ENCODE measurements at places on chromosomes 7 and 10. TPM values are rescaled to one million over a fixed set of nuclear protein-coding genes. Genes with fewer than 3 reads are reported as not detected.

- H3K27me3 ChIP-seq: no peaks in the 10 kb centered on the region
- H3K27ac ChIP-seq: no peak overlapping the region
- no peak for DNase-seq
- no peaks in the 10 kb centered on the region for H3K4me1 ChIP-seq
- H3K4me3 ChIP-seq: no peak overlapping the region
- no peaks in the 10 kb centered on the region for H3K36me3 ChIP-seq
Measured at GRCh38 chr7:37541810-37542443, 93.3 kb upstream of the ELMO1 start.

- no peak overlapping the region for H3K27ac ChIP-seq
- no peak for DNase-seq
- H3K4me3 ChIP-seq: no peak overlapping the region
Measured at GRCh38 chr7:29139796-29140195, 6.5 kb downstream of the CPVL start.

GARS1 gene
- 68.4 TPM for total RNA-seq

- no peak for DNase-seq
- no peaks in the 10 kb centered on the region for H3K36me3 ChIP-seq
- H3K27ac ChIP-seq: no peak overlapping the region
- H3K4me3 ChIP-seq: no peak overlapping the region
- H3K4me1 ChIP-seq: peaks cover 2% of the 10 kb centered on the region
- peaks cover 6% of the 10 kb centered on the region for H3K27me3 ChIP-seq
Measured at GRCh38 chr10:100888957-100889356, 23.8 kb upstream of the SLF2 start.

DNA sequence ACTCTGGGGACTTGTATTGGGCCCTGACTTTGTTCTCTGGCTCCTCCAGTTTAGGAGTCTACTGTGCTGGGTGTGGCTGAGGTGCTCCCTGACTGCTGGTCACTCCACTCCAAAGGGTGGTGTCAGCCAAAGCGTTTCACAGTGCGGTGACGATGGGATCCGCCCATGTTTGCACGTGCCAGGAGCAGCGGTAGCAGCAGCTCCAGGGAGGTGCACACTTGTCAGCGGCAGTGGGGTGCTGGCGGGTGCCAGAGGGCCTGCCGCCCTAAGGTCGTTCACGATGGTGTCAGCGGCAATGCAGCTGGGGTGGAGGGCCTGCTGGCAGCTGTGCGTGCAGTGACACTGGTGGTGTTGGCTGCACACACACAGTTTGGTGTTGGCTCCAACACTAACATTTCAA, 268.5 kb upstream of the AKR1E2 start:
- H3K4me3 ChIP-seq: no peak overlapping the region
- no peak for DNase-seq
- no peaks in the 10 kb centered on the region for H3K36me3 ChIP-seq
- no peaks in the 10 kb centered on the region for H3K27me3 ChIP-seq
- no peak overlapping the region for H3K27ac ChIP-seq
- no peaks in the 10 kb centered on the region for H3K4me1 ChIP-seq

GRCh38 chr10:5591336-5591824, 66.6 kb downstream of the CALML3 start:
- no peaks in the 10 kb centered on the region for H3K4me1 ChIP-seq
- DNase-seq: peak; percentile 38
- no peaks in the 10 kb centered on the region for H3K36me3 ChIP-seq

DNA sequence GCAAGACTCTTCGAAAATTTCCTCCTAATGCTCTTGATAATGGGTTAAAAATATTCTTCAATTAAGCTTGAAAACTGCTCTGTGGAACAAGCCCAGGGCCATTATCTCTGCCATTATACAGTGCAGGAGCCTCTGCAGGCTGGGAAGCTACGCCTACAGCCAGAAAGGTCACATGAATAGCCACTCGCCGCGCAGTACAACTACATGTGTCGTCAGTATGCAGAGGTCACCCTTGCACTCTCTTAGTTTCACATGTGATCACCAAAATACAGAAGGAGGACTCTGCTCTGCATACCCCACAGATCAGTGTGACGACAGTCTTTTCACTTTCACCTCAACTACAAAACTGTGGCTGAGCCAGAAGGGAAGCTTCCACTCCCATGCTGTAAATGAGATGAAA, 141.8 kb upstream of the C1QL3 start:
- H3K4me3 ChIP-seq: no peak overlapping the region
- H3K27ac ChIP-seq: no peak overlapping the region
- no peaks in the 10 kb centered on the region for H3K4me1 ChIP-seq
- H3K27me3 ChIP-seq: no peaks in the 10 kb centered on the region

DNA sequence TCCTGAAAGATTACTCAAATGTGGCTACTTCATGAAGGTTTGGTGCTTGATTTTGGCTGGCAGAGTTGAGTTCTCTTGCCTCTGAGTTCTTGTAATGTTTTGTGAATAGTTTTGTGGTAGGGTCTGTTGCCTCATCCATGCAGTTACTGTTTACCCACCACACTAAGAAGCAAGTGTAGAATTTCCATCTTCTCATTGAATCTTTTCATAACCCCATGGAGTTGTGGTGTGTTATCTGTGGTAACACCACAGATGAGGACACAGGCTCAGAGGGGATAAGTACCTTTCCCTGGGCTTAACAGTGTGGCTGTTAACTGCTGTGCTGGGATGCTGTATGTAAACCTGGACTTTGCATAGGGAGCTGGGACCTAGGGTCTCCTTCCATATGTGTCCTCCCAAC, 186.3 kb downstream of the CAMK1D start:
- no peak overlapping the region for H3K27ac ChIP-seq
- H3K36me3 ChIP-seq: no peaks in the 10 kb centered on the region
- DNase-seq: no peak
- H3K4me1 ChIP-seq: no peaks in the 10 kb centered on the region

DNA sequence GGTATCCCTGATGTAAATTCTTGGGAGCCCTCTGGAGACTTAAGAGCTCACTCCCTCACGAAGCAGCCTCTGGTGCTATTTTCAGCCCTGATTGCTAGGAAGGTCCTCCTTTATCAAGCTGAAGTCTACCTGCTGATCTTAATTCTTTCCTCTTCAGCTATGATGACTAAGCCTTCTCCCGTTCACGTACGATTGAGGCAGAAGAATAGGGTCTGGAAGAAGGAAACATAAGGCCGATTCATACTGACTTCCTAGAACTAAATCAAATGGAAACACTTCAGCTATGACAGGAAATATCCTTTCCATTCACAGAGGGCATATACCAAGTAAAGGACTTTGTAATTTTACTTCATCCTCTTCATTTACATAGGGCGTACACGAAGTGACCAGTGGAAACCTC, 107.0 kb downstream of the CPXM2 start:
- no peak overlapping the region for H3K4me3 ChIP-seq
- no peaks in the 10 kb centered on the region for H3K4me1 ChIP-seq
- H3K36me3 ChIP-seq: no peaks in the 10 kb centered on the region
- no peak for DNase-seq

DNA sequence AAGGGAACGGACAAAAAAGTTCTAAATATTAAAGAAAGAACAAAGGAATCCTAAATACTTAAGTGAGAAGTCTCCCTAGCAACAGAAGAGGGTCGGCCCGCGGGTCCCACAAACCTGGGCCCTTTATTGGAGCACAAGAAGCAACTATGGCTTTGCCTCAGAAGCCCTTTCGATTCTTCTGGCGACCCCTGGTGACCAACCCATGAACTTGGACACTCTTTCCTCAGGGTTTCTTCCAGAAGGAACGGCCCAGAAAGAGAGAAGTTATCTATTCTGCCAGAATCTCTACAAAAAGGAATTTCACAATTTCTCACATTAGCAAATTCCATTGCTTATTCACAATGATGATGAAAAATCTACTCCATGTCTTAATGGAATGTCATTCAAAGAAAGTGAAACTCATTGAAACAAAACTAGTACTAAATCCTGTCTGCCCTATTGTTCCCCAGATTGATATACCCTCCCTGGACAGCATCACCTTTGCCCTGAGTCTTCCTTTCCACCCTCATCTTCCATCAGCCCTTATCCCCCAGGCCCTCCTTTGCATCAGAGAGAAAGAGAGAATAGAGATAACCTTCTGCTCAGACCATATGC, 43.7 kb downstream of the CPVL start:
- peaks cover 17% of the 10 kb centered on the region for H3K4me1 ChIP-seq
- no peak overlapping the region for H3K27ac ChIP-seq
- peak; percentile 68 for DNase-seq
- no peaks in the 10 kb centered on the region for H3K27me3 ChIP-seq
- no peak overlapping the region for H3K4me3 ChIP-seq

GRCh38 chr10:84224411-84225028, 824 bp downstream of the LRIT2 start:
- H3K27me3 ChIP-seq: peaks cover 17% of the 10 kb centered on the region
- H3K4me1 ChIP-seq: no peaks in the 10 kb centered on the region
- H3K27ac ChIP-seq: no peak overlapping the region
- no peak for DNase-seq
- H3K4me3 ChIP-seq: no peak overlapping the region

- H3K4me3 ChIP-seq: no peak overlapping the region
- no peaks in the 10 kb centered on the region for H3K27me3 ChIP-seq
- no peaks in the 10 kb centered on the region for H3K4me1 ChIP-seq
- no peaks in the 10 kb centered on the region for H3K36me3 ChIP-seq
Measured at GRCh38 chr7:99260395-99260794, 12.2 kb upstream of the MYH16 start.

DNA sequence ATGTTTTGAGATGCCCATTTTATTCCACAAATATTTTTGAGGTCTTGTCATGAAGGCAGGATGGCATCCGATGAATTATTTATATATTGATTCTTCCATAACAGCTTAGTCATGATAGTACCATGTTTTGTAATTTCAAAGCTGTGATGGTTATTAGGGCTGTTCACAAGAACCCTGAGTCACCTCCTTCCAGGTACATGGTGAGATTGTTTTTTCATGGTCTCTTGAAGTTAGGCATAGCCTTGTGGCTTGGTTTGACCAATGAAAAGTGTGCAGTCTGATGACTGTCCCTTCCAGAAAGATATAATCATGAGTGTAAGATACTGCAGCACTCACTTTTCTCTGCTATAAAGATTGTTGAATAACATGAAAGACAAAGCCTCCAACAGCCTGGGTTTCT, 274.8 kb downstream of the FGFR2 start:
- H3K27me3 ChIP-seq: no peaks in the 10 kb centered on the region
- no peaks in the 10 kb centered on the region for H3K36me3 ChIP-seq
- H3K4me1 ChIP-seq: no peaks in the 10 kb centered on the region
- no peak overlapping the region for H3K4me3 ChIP-seq
- H3K27ac ChIP-seq: no peak overlapping the region

HOXA3 gene
- total RNA-seq: 8.7 TPM

DNA sequence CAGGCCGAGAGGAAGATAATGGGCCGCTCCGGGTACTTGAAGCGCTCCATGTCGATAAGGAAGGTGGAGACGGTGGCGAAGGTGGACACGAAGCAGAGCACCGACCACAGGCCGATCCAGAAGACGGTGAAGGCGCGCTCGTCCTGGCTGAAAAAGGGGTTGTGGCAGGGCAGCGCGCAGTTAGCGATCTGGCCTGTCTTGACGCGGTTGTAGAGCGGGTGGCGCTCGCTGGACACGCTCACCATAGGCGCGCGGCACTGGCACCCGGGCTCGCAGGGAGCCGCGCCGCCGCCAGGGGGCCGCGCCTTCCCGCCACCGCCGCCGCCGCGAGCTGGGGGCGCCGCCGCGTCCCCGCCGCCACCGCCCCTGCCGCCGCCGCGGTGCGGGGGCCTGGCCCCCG, 1.6 kb downstream of the FZD8 start:
- H3K4me3 ChIP-seq: peak overlapping the region; percentile 56
- H3K27ac ChIP-seq: no peak overlapping the region
- H3K36me3 ChIP-seq: no peaks in the 10 kb centered on the region
- H3K4me1 ChIP-seq: peaks cover 19% of the 10 kb centered on the region
- DNase-seq: peak; percentile 87
- peaks cover 7% of the 10 kb centered on the region for H3K27me3 ChIP-seq

DNA sequence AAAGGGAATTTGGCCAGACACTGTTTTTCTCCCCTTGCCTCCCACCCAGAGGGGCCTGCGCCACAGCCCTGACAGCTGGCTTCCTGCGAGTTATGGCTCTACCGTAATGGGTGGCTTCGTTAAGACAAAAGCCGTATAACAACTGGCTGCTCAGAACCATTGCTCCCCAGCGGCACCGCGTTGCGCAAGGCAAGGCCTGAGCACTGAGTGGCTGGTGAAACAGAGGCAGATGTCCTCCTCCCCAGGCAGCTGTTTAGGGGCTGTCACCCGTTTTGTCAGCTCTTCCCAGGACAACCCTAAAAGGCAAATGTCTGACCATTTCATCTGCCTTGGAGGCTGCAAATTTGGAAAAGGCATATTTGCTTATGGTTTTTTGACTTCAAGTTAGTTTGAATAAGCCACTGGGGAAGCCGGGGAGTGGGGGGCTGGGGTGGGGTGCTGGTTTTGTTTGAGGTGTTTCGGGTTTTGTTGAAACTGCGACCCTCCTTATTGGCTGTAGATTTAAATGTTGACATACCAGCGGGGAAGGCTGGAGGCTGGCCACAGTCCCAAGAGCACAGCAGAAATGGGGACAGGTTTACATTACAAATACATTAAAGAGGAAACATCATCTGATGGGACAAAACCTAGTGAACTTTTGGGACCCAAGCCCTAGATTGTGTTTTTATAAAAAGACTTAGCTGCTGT, 681 bp upstream of the SPOCK2 start:
- DNase-seq: no peak
- peak overlapping the region; percentile 83 for H3K27ac ChIP-seq
- H3K4me3 ChIP-seq: peak overlapping the region; percentile 60

GRCh38 chr7:21281193-21281592, 146.7 kb upstream of the SP4 start:
- no peak overlapping the region for H3K27ac ChIP-seq
- no peak for DNase-seq
- no peak overlapping the region for H3K4me3 ChIP-seq

Data from upper lobe of right lung (tissue), 1 donor.